ENCODE measurements at places on chromosomes 3 and 15.

GRCh38 chr3:37892927-37893600 lies 31.4 kb downstream of the CTDSPL start:
- DNase-seq, result no peak

DNA sequence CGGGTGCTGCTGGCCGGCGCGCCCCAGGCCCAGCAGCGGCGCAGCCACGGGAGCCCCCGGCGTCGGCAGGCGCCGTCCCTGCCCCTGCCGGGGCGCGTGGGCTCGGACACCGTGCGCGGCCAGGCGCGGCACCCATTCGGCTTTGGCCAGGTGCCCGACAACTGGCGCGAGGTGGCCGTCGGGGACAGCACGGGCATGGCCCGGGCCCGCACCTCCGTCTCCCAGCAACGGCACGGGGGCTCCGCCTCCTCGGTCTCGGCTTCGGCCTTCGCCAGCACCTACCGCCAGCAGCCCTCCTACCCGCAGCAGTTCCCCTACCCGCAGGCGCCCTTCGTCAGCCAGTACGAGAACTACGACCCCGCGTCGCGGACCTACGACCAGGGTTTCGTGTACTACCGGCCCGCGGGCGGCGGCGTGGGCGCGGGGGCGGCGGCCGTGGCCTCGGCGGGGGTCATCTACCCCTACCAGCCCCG lies 777 bp downstream of the LOXL1 start:
- peak; percentile 10 for DNase-seq

DNA sequence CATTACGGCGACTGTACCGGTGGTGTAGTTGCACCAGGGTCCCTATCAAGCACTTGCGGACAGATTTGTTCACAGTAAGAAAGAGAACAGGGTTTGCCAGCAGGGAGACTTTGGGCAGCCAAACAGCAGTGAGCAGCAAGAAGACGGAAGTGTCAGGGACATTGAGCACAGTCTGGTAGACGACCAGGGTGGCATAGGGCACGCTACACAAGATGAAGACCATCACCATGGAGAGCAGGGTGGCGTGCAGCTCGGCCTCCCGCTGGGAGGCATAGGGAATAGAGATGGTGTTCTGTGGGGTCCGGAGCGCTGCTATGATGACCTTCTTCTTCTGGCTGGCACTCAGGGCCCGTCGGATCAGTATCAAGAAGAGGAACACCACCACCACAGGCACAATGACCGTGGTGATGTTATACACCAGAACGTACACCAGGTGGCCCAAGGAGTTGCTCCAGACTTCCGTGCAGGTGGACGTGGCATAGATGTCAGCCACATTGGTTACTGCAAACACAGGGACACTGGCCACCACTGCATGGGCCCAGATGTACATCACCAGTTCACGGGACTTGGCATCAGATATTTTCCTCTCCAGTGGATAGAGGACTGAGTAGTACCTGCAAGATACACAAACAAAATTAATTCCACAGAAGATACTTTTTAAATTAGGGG lies 19.1 kb upstream of the FSIP1 start:
- DNase-seq, result no peak

DNA sequence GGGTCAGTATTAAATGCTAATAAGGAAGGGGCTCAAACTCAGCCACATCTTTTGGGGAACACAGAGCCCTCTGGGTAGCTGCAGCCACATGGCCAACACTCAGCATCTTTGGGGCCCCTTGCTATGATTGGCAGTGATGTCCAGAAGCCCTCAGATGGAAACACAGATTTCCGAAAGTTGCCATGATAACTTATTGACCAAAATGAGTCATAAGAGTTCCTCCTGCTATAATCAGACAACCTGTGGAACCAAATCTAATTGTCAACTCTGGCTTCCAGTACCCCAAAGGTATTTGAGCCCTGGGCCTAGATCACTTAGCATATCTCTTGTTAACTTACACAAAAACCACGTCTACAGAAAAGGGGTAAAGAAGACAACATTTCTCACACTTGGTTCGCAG lies 392.2 kb downstream of the KCNH8 start:
- DNase-seq, result no peak

DNA sequence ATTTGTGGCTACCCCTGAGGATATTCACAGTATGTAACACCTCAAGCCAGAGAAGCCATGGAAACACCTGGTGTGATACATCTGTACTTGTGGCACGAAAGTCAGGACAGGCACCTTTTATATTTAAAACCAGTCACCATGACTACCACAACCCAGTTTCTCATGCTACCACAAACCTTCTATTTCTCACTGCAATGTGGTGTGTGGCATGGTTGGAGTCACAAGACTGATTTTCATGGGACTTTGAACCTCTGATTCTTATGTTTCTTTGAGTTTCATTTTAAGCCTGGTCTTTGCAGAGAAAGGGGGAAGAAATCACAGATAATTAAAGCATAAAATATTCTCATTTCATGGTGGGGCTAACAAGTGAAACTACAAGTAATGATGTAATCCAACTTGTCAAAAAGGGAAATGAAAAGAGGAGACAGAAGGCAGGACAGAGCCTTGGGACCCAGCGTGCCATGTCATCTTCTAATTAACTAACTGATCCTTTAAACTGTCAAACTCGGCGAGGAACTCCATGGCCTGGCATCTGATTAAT lies 175.9 kb downstream of the PDZRN3 start:
- no peak for DNase-seq

All from stimulated activated CD8-positive, alpha-beta memory T cell treated with anti-CD3 and anti-CD28 coated beads, Interleukin-2, amount 100 ng/mL, for 48 hours (primary cell).